Psoas muscle (tissue), 8 donors: ENCODE measurements at places on chromosomes 2 and 18. TPM values are rescaled to one million over a fixed set of nuclear protein-coding genes. Genes with fewer than 3 reads are reported as not detected.

The PSMA8 gene
- not detected for total RNA-seq

The ZDBF2 gene
- 7.1 TPM for total RNA-seq

The ZSWIM2 gene
- total RNA-seq = not detected

The SLC9A4 gene
- 0.08 TPM for total RNA-seq

The CDK5R2 gene
- not detected for total RNA-seq

The MSH2 gene
- total RNA-seq = 8.8 TPM

The SULT1C4 gene
- 0.84 TPM for total RNA-seq

GRCh38 chr2:182132605-182133004 is 147.0 kb downstream of the PPP1R1C start:
- no peak for DNase-seq

DNA sequence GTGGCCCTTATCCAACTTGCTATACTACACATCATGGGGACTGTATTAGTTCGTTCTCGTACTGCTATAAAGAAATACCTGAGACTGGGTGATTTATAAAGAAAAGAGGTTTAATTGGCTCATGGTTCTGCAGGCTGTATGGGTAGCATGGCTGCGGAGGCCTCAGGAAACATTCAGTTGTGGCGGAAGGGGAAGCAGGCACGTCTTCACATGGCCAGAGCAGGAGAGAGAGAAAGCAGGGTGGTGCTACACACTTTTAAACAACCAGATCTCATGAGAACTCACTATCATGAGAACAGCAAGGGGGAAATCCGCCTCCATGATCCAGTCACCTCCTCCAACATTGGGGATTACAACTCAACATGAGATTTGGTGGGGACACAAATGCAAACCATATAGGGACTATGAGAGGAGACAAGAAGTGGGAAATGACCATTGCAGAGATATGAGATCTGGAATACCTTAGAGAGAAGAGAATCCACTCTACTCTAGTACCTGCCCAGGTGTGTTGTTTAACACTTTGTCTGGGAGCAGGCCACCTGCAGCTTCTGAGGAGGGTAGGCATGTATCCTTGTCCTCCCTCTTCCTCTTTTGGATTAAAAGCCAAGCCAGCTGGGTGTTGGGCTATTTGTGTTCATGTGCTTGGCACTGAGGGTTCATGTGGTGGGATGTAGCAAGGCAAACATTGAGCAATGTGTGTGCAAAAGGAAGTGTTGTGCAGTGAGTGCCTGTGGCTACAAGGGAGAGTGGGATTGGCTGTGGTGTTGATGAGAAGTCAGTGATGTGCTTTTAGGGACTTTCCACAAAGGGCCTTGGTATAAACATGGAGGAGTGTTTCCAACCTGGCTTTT is 22.8 kb downstream of the TTLL4 start:
- DNase-seq = peak; percentile 21

- no peak for DNase-seq
Measured at GRCh38 chr2:189849550-189849949, 65.3 kb downstream of the PMS1 start.

GRCh38 chr2:66447677-66448076 is 12.8 kb downstream of the MEIS1 start:
- DNase-seq = no peak

GRCh38 chr2:206031162-206031784 is 54.7 kb downstream of the INO80D start:
- no peak for DNase-seq

GRCh38 chr2:36376992-36377738 is 21.6 kb downstream of the CRIM1 start:
- DNase-seq = peak; percentile 27

DNA sequence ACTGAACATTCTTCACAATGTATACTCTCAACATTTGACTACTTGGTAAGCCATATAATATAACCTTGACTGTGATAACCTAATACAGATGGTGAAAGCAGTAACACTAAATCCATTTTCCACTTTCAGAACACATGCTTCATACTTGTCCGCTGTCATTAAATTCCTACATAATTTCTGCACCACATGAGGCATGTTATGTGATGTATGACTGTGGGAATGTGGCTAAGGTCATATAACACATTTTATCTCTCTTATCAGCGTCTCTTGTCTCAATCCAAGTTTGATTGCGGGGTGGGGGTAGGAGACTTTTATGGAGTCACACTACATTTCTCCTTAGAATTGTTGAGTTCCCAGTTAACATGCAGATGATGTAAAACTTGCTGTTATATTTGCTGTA is 110.9 kb downstream of the MTCL1 start:
- DNase-seq = no peak

GRCh38 chr18:79389689-79390088 is 6.0 kb upstream of the NFATC1 start:
- DNase-seq = no peak

- DNase-seq = peak; percentile 89
Measured at GRCh38 chr2:144332356-144333142, 187.4 kb downstream of the ZEB2 start.

- no peak for DNase-seq
Measured at GRCh38 chr18:49646873-49647272, 85.0 kb downstream of the LIPG start.

DNA sequence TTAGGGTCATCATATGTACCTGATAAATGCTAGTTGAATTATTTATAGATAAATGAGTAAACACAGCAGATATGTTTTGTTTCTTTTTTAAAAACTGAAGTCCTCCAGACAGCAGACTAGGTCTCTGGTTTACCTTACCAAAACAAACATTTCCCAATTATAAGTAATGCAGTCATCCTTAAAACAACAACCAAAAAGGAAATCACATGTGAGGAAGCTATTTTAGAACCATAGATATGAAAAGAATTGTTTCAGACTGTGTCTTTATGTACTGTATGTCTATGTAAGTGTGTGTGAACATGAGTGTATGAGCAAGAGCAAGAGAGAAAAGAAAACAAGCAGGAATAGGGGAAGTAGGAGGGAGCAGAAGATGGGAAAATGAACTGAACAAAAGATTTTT is 441.0 kb downstream of the CPS1 start:
- no peak for DNase-seq

GRCh38 chr2:127506510-127506909 is 19.8 kb downstream of the IWS1 start:
- no peak for DNase-seq

GRCh38 chr2:106812383-106812782 is 73.6 kb downstream of the ST6GAL2 start:
- no peak for DNase-seq

GRCh38 chr2:39696101-39696553 is 30.4 kb downstream of the TMEM178A start:
- DNase-seq = no peak

GRCh38 chr18:45328811-45329210 is 286.5 kb upstream of the SLC14A2 start:
- DNase-seq = no peak

DNA sequence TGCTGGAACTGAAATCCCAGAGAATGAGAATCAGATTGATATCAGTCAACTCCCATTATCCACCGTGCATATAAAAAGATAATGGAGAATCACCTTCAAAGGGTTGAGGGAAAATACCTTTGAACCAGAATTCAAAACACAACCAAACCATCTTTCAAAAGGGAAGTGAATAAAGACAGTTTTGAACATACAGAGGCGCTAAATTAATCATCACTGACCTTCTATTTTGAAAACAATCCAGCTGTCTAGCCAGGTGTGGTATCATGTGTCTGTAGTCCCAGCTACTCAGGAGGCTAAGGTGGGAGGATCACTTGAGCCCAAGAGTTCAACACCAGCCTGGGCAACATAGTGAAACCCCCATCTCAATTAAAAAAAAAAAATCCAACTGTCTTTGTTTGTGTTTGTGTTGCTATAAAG is 63.6 kb downstream of the TRABD2A start:
- no peak for DNase-seq

DNA sequence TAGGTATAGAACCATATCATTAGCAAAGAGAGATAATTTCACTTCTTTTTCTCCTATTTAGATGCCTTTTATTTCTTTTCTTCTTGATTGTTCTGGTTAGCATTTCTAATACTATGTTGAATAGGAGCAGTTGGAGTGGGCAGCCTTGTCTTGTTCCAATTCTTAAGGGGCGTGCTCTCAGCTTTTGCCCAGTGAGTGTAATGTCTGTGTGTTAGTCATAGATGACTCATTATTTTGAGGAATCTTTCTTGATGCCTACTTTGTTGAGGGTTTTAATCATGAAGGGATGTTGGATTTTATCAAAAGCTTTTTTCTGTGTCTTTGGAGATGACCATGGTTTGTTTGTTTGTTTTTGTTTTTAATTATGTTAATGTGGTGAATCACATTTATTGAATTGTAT is 1453.1 kb upstream of the SLC39A10 start:
- no peak for DNase-seq
